ENCODE measurements at places on chromosomes 5 and 9. TPM values are rescaled to one million over a fixed set of nuclear protein-coding genes. Genes with fewer than 3 reads are reported as not detected.

DNA sequence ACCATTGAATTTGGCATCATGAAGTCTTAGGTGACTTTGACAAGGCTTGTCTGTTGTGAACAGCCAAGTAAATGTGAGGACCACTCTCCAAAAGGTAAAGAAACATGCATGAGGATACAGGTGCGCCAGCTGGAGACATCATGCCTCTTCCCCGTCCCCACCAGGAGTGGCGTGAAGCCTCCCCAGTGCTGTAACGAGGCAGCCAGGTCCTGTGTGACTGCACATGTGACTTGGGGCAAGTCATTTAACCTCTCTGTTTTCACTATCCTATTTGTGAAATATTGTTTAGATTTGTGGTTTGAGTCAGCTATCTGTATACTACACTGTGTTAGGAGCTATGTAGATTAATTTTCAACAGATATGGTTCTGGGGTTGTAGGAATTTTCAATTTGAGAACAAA lies 65.0 kb downstream of the DOCK8 start:
- no peak for DNase-seq

GRCh38 chr5:66757219-66757833 lies 161.1 kb downstream of the MAST4 start:
- DNase-seq, result peak; percentile 75

The GMCL2 gene
- not detected for total RNA-seq

DNA sequence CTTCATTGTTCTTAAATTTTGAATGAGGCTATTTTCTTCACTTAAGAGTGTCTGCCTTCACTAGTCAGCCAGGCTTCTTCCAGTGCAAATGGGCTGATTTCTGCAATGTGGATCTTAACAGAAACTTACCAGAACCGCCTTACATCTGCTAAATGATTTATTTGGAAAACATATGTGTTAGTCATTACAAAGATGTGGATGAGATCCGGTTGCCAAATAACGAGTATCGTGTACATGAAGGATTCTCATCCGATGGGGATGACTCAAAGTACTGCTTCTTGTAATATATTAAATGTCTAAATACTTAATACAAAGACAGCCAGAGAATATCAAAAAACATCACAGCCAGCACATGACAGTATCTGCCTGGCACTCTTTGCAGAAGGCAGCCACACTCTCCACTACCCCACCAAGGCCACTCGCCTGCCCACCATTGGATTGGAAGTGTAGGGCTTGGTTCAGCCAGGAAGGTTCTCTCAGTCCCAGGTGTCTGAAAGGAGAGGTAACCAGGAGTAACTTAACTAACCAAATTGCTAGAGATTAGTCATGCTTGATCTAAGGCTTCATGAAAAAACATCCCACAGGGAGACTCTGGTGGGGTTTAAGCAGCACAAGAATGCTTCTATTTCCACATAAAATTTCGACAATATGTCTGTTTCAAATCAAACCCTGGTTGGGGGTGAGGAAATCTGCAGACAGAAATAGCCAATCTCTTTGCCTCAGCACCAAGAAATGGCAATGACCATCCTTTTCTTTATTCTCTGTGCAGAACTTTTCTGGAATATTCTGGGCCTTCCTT lies 174.8 kb downstream of the GADD45G start:
- DNase-seq, result no peak

- DNase-seq, result no peak
Observed at GRCh38 chr5:180604271-180604670, 13.0 kb upstream of the SCGB3A1 start.

The TNIP1 gene
- total RNA-seq, result 402 TPM

The UQCRQ gene
- total RNA-seq, result 60.6 TPM

The DENND1A gene
- total RNA-seq, result 10.1 TPM

DNA sequence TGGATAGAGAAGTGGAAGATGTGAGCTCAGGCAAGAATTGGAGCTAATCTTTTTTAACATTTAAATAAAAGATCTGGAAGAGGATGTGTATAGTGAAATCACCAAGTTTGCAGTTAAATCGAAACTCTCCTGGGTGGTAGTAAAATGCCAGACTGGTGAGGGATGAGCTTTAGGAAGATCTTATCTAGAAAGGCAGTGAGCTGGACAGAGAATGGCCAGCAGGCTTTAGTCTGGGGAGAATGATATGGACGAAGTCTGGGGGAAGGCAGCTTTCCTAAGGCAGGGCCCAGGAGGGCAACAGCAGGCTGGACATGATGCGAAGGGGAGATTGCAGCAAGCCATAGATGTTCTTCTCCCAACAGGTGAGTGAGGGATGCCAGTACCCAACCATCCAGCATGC lies 25.6 kb downstream of the UNC5A start:
- no peak for DNase-seq

The FOXD4L5 gene
- total RNA-seq, result 0.17 TPM

GRCh38 chr5:136056771-136057335 lies 28.1 kb downstream of the TGFBI start:
- no peak for DNase-seq

DNA sequence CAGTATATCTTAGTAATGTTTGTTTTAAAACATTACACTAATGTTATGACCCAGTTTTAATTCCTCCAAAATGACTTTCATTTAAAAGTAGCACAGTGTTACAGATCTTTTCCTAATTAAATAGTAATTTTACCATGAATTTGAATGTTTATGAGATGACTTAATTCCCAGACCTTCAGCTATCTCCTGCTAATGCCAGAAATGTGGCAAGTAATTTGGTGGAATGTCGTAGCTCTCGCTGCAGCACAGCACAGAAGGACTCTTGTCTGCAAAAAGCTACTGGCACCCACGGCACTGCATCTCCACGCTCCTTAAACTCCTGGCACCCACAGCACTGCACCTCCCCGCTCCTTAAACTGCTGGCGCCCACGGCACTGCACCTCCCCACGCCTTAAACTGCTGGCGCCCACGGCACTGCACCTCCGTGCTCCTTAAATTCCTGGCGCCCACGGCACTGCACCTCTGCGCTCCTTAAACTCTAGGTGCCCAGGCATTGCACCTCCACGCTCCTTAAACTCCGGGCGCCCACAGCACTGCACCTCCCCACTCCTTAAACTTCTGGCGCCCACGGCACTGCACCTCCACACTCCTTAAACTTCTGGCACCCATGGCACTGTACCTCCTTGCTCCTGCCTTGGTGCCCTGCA lies 163.1 kb downstream of the CDK5RAP2 start:
- no peak for DNase-seq

DNA sequence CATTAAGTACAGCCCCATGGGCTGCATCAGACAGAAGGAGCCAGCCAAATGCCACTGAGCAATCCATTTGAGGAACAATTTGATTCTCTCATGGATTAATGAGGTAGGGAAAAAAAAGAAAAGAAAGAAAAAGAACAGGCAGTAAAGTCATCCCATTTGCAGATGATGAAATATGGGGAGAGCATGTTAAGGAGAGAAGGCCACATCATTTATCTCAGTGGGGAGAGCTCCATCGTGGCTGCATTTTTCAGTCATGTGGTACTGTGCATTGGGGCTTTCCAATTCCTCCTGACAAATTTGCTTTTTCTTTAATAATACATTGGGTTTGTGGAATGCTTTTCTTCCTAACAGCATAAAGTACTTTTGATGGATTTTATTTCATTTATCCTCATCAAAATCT lies 375.2 kb upstream of the TLE4 start:
- no peak for DNase-seq

DNA sequence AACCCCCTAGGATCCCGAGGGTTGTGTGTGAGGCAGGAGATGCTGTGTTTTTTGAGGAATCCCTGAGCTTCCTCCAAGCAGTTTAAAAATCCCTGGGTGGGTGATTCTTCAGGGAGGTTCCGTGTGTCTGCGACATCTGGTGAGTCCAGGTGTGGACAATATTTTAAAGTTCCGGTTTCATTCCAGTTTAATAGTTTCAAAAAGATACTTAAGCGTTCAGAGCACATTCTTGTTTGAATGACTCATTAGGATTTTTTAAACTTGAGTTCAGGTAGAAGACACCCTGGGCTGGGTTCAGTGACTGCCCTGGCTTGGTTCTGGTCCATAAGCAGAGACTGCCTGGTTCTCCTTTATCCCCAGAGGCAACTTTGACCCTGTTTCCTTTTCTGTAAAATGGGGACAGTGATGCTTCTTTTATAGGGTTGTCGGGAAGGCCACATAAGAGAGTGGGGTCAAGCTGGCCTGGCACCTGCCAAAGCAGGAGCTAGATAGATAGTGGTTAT lies 119.2 kb downstream of the RGS3 start:
- DNase-seq, result no peak

- DNase-seq, result no peak
Observed at GRCh38 chr9:116589392-116590354, 97.4 kb upstream of the TRIM32 start.

GRCh38 chr9:106797299-106797698 lies 65.7 kb upstream of the ZNF462 start:
- DNase-seq, result peak; percentile 95

- DNase-seq, result no peak
Observed at GRCh38 chr9:129933185-129934040, 98.2 kb downstream of the USP20 start.

DNA sequence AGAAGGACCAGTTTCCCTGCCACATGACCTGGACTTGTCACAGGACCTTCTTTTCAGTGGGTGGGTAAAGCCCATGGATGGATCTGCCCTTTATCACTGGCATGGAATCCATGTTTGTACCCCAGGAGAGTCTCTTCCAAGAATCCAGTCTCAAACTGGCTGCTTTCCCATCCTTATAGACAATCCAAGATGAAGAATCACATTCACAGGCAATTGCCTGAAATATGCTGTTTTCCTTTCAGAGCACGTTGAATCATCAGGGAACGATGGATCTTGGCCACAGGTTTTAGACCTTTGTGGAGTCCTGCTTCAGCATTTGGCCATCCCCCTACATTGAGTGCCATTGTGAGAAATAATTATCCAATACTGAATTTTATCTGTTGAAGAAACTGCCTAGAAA lies 319.8 kb downstream of the ASTN2 start:
- no peak for DNase-seq

- no peak for DNase-seq
Observed at GRCh38 chr5:144356489-144356888, 185.8 kb downstream of the KCTD16 start.

The PDE4D gene
- total RNA-seq, result 13.2 TPM

- peak; percentile 62 for DNase-seq
Observed at GRCh38 chr5:134525683-134526482, 413 bp downstream of the JADE2 start.

- no peak for DNase-seq
Observed at GRCh38 chr9:89400403-89401116, 82.3 kb downstream of the SECISBP2 start.

The C9orf50 gene
- not detected for total RNA-seq

DNA sequence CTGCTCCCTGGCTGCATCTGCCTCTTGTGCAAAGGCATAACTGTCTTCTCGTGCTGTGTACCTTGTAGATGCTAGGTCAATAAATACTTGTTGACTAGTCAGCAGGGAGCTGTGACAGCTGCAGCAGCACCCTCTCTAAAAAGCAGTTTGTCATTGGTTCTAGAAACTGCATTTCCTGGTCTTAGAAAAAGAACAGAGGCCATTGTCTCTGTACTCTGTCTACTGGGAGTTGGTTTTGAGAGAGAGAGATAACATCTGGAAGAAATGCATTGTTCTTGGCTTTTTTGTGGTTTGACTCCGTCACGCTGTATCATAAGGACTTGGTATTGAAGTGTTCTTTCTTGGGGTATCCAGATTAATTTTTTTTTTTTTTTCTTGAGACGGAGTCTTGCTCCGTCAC lies 32.3 kb downstream of the SH3GLB2 start:
- no peak for DNase-seq

DNA sequence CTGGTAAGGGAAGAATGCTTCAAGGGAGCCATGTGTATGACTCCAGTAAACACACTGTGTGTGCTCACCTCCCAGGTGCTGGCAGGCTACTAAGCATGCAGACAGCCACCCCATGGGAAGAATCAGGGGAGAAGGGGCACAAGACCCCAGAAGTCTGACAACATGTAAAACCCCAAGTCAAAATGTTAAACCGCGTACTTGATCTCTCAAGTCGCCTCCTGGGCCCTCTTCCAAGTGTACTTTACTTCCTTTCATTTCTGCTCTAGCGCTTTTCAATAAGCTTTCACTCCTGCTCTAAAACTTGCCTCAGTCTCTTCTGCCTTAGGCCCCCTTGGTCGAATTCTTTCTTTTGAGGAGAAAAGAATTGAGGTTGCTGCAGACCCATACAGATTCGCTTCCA lies 31.3 kb downstream of the DAPK1 start:
- DNase-seq, result peak; percentile 28

DNA sequence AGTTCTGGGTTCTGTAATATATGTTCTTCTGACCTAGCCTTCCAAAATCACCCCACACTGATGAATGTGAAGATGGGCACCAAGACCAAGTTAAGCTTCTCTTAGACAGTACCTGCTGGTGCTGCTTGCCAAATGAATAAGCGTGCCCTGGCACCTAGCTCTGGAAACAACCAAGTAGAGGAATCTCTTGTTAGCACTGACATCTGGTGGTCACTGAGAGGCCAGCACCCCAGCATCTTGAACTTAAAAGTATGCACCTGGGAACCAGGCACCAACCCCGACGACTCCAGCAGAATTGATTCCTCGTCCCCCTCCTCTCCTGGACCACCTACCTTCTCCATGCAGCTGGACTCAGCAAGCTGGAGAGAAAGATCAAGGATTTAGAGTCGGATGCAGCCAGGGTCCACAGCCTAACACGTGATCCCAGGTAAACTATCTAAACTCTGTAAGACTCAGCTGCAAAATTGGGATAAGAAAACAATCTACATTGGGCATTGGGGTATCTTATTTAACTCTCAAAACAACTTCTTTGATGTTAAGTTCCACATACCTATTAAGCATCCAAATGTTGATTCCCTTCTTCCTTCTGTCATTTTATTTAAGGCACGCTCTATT lies 89.8 kb downstream of the SLC1A3 start:
- DNase-seq, result peak; percentile 69

The YIPF5 gene
- 123 TPM for total RNA-seq

- no peak for DNase-seq
Observed at GRCh38 chr9:129476821-129477611, 143.9 kb downstream of the C9orf50 start.

- DNase-seq, result peak; percentile 66
Observed at GRCh38 chr9:71285191-71285656, 163.8 kb upstream of the TRPM3 start.

The ECSCR gene
- 0.40 TPM for total RNA-seq

DNA sequence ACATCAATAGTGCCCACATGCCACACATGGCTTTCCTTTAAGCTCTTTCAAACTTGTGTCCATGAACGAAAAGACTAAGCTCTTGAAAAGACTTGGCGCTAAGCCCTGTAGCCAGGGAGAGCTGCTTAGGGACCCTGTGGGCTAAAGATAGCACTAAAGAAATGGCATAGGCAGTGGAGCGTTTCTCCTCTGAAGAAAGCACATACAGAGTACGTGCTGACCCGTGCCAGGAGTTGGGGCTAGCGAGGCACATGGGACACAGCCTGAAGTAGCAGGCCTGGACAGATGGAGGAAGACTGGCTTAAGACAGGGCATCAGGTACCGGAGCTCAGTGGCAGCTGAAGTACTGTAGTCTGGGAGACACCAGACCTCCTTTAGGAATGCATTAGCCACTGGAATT lies 39.7 kb downstream of the ADGRV1 start:
- no peak for DNase-seq

The SAXO1 gene
- total RNA-seq, result under 0.01 TPM

DNA sequence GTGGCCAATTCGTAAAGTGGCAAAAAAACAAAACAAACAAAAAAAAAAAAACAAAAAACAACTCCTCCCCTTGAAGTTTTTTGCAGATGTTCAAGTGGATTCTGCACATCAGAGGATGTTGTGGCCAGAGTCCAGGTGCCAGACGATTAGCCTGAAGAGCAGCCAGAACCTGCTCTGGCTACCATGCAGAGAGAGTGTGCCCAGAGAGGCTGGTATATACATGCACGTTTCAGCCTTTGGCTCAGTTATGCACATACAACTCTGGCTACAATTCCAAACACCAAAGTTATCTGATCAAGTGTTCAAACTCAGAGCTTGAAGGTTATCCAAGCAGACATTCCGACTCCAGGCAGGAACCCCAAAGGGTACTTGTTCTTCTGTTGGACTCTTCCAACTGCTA lies 34.7 kb downstream of the GGTA1 start:
- DNase-seq, result no peak

Data from renal cortical epithelial cell (primary cell).